ENCODE measurements at places on chromosomes 13 and 19.

DNA sequence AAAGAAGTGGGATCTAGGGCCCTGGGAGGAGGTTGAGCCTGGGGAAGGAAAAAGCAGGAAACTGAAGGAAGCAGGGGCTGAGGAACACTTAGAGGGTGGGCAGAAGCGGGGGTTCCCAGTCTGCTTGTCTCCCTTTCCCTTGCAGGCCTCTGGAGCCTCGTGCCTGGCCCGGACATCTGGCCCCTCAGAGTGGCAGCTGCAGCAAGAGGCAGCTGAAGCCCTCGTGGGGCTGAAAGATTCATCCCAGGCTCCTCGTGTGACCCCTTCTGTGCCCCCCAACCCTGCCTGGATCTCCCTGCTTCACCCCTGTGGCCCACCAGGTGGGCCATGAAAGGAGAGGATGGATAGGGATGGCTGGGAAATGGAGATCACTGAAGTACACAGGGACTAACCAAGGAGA lies 5.5 kb downstream of the DMRTC2 start:
- DNase-seq, result no peak

- no peak for DNase-seq
Observed at GRCh38 chr13:75797239-75797638, 161.1 kb downstream of the LMO7 start.

- DNase-seq, result no peak
Observed at GRCh38 chr13:97397267-97397666, 36.7 kb upstream of the RAP2A start.

- DNase-seq, result no peak
Observed at GRCh38 chr13:38417727-38418126, 68.1 kb downstream of the UFM1 start.

- DNase-seq, result no peak
Observed at GRCh38 chr19:1665565-1666047, 13.2 kb upstream of the TCF3 start.

DNA sequence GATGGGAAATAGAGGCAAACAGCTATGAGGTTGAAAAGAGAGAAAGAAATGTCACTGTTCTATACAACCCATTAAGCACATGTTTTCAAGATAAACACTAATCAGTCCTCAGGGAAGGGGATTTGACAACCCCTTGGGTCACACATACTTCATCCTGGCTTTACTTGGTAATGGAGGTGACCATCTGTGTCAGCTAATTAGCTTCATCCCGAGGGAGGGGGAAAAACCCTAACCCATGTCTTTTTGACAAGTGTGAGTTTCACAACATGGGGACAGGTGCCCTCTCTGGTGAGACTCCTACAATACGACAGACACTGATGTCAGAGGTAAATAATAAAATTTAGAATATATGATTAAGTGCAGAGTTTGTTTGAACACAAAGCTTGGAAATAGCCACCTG lies 43.1 kb downstream of the ZNF611 start:
- no peak for DNase-seq

All from stimulated activated CD8-positive, alpha-beta memory T cell treated with anti-CD3 and anti-CD28 coated beads, Interleukin-15, amount 100 ng/mL, for 24 hours (primary cell).